Cerebellum (tissue), 4 donors: ENCODE measurements at places on chromosomes 16 and 17. TPM values are rescaled to one million over a fixed set of nuclear protein-coding genes. Genes with fewer than 3 reads are reported as not detected.

- peak; percentile 57 for DNase-seq
Measured at GRCh38 chr17:82931699-82932517, 92.1 kb upstream of the ZNF750 start.

DNA sequence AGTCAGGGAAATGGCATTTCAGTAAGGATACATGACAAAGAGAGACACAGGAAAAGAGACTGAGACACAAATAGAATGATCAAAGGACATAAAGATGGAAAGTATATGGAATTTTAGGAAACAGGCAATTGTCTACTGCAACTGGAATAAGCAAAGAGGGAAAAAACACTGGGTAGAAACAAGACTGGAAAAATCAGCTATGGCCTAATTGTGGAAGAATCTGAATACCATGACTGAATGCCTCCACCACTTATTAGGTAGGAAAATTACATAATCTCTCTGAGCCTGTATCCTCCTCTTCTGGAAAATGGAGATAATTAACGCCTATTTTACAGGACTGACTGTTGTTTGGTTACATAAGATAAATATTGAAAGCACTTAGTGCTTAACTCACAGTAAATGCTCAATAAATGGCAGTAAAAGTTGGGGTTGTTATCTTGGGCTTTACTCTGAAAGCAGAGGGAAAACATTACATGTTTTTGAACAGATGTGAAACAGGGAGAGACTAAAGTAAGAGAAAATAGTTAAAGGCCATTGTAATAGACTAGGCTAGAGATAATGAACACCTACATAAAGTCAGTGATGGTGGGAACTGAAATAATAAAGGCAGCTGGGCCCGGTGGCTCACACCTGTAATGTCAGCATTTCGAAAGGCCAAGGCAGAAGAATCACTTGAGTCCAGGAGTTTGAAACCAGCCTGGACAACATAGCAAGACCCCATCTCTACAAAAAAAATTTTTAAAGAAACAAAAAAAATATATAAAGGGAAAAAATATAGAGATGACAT, 63.5 kb upstream of the C17orf78 start:
- DNase-seq, result no peak

DNA sequence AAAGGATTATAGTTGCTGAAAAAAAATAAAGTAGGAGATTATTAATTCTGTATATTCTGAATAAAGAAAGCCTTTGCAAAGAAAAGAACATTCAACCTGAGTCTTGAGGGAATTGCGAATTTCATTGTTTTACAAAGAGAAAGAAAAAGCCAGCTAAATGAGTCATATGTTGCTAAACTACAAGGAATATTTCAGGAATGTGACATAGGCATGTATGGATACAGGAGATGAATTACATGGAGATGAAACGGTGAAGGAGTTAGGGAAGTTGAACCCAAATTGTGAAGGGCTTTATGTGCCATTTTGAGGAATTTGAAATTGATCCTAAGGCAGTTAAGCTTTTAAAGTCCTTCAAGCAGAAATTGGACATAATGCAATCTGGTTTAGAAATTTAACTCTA, 177.3 kb upstream of the RBL2 start:
- no peak for DNase-seq

Gene NETO2
- 141 TPM for total RNA-seq

Gene CLEC18A
- 9.3 TPM for total RNA-seq
